K562 (cell line): ENCODE measurements at places on chromosomes 3 and 15.

GRCh38 chr15:85492406-85492805 lies 112.0 kb downstream of the AKAP13 start:
- DNase-seq = no peak

DNA sequence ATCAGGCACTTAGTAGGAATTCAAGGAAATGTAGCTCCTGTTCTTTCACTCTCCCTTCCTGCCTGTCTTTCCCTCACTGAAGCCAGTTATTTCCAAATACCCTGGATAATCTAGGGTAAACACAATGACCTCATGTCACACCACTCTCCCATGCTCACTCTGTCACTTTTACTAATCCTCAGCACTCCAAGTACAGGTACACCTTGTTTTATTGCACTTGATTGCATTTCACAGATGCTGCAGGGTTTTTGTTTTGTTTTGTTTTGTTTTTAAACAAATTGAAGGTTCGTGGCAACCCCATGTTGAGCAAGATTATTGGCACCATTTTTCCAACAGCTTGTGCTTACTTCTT lies 40.8 kb downstream of the PPM1L start:
- DNase-seq = no peak

GRCh38 chr15:68470049-68470742 lies 38.2 kb upstream of the ITGA11 start:
- no peak for DNase-seq

DNA sequence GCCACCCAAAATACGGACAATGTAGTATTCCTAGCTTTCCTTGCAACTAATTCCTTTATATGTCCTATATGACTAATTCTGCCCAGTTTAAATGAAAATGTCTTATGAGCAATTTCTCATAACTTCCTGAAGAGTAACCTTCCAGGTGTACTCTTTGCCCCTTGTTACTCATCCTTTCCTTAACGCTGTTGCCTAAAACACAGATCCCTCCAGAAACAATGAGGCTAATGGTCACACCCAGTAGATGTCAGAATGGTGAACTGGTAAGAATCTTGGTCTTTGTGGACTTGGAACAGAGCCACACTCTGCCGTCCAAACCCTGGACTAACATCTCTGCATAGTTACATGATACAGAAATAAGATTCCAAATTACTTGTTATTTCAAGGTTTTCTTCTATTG lies 497.9 kb downstream of the IGSF11 start:
- DNase-seq = no peak

GRCh38 chr15:51277101-51277500 lies 61.3 kb downstream of the CYP19A1 start:
- no peak for DNase-seq

DNA sequence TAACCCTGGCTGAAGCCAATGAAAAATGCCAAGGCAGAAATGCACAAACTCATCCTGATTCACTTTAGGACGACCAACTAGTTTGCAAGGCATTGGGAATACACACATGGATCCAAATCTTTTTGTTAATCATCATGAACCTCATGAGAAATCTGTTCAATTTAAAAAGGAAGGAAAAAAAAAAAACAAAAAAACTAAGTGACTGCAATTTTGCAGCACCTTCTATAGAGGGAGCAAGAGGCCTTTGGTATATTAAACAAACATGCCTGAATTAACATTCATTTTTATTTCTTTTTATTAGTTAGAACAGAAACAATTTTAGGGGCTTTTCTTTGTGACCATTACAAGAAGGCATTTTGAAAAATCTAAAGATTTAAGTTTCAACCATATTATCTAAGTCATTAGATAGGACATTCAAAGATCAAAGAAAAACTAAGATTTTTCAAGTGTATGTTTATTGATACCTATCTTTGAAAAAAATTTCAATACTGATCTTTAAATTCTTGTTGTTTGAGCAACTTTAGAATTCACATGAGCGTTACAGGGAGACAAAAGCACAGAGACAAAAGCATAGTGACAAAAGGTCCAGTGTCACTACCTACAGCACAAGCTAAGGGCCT lies 182.4 kb downstream of the CBLB start:
- peak; percentile 1 for DNase-seq

- no peak for DNase-seq
Measured at GRCh38 chr15:46502667-46503066, 867.8 kb downstream of the SQOR start.

DNA sequence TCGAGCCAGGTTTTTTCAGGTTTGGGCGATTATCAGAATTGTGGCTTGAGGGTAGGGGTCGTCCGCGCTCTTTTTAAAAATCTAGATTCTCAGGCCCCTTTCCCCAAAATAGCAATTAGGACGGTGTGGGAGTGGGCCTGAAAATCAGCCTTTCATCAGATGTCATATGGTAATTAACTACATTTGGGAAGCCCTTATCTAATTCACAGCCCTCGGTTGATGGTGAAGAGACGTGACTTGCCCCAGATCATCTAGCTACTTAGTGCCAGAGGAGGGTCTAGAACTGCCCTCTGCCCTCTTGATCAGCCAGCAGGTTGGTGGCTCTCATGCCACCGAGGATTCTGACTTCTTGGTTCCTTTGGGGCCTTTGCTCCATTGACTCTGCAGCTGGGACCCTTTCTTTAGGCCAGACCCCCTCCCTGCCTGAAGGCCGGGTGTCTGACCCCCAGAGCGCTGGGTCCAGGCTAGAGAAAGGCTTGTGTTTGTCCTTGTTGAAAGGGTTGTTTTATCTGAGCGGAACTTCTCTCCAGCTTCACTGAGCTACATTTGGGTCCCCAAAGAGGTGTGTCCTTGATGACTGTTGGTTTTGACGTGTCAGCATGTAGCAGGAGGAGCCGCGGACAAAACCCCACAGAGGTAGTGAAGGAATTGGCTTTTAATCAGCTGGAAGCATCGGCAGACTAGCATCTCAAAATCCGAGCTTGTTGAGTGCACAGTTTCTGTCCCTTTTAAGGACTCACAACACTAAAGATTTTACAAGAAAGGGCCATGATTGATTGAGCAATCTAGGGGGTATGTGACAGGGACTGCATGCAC lies 857 bp downstream of the AEN start:
- DNase-seq = no peak

DNA sequence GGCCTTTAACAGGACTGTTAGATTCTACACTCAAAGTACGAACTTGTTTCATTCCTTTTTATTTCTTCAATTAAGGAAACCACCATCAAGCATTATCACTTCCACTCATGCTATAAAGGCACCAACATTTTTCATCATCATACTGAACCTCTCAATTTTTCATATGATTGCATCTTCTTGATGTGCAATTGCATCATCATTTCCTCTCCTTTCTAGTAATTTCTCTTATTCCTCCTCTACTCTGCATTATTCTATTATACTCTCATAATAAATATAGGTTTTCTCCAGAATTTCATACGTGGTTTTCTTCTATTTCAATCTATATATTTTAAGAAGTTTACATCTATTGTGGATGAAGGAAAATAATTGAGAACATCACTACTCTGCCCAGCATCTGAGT lies 506.2 kb upstream of the ZNF385D start:
- no peak for DNase-seq

GRCh38 chr3:186210852-186211500 lies 102.1 kb upstream of the ETV5 start:
- DNase-seq = no peak

- DNase-seq = peak; percentile 11
Measured at GRCh38 chr3:99172736-99173657, 271.5 kb upstream of the DCBLD2 start.

DNA sequence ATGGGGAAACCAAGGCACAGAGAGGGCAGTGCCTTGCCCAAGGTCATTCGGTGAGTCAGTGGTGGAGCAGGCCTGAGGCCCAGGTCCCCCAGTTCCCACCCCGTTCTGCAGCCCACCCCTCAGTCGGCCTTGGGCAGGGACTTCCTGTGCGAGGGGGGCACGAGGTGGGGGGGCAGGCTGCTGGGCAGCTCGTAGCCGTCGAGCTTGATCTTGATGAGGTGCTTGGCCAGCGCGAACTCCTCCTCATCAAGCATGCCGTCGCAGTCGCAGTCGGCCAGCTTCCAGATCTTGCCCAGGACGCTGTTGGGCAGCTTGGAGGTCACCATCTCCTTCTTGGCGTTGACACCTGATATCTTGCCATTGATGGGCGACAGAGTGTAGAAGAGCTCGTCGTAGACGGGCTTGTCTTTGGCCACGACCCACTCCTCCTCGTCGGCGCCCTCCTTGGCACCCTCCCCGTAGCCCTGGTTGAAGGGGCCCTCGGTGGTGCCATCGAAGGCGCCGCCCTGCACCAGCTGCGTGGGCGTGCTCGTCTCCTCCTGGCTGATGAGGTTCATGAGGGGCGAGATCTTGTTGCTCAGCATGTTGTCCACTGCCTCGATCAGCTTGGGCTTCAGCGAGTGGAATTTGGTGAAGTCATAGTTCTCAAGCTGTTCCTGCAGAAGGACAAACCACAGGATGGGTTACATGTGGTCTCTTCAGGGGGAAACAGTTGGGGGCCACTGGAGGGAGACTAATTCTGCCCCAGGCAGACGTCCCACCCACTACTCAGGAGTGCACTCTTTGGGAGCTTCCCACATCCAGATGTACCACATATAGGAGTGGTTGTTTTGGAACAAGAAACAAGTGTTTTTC lies 6.9 kb upstream of the SPTBN5 start:
- no peak for DNase-seq

DNA sequence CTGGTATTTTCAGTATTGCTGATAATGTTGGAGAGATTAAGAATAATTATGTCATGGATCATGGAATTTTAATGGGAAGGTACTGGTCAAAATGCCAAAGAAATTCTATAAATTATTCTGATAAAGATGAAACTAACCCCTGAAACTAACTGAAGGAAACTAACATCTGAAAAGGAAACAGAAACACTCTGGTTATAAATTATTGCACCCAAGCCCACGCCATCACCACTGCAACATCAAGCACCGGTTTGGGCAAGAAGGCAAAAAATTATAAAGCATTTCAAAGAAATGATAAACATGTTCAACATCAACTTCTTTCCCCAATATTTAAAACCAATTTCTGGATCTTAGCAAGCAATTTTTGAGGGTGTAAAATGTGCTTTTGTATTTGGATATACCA lies 372.5 kb downstream of the TBC1D5 start:
- no peak for DNase-seq

DNA sequence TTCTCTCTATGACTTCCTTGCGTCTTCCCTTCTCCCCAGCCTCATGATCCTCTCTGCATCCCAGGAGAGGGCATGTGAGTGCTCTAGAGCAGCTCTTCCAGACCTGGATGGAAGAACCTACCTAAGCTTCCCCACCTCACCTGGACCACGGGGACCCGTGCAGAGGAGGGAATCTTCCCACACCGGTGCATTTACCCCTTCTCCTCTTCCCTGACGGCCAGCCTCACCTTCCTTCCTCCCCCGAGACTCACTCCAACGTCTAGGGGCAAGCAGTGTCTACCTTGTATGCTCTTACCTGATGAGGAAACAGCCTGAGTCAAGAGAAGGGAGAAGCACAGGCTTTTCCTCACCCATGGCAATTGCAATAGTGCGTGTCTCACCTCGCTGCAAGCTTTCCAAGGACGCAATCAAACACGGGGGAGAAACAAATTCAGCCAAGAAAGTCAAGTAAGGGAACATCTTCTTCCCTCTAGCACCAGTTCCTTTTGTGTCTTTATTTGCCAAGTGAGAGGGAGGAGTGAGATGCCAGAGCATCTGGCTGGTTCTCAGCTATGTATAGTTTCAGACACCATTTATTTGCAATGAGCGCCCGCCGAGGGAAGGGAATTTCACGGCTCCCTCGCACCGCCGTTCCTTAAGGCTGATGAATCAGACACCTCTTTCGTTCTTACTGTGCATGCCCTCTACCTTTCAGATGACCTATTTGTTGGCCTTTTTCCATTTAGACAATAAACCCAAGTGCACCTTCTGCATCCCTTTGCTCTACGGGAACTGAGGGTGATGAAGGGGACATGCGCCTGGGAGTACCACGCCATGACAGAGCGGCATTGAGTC lies 1.8 kb upstream of the CCR9 start:
- no peak for DNase-seq

- DNase-seq = peak; percentile 57
Measured at GRCh38 chr3:196073255-196073753, 8.6 kb downstream of the TFRC start.

DNA sequence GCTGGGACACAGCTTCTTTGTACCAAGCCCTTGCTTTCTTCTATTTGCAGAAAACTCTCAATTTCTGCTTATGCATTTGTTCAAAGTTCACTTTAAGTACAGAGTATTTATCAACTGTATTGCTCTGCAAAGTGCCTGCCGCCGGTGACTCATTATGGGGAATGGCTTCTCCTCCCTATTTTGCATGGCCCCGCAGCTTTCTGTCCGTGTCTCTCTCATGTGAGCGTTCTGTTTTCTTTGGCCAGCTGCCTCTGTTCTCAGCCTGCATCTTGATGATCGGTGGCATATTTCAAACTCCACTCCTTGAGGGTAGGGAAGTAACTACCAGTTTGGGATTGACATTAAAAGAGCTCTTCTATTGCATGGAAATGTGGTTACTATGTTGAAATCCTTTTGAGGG lies 28.6 kb upstream of the ST8SIA2 start:
- DNase-seq = no peak

- no peak for DNase-seq
Measured at GRCh38 chr15:60531801-60532200, 52.9 kb upstream of the ICE2 start.

- no peak for DNase-seq
Measured at GRCh38 chr15:87500240-87500639, 756.3 kb downstream of the NTRK3 start.

GRCh38 chr3:131393868-131394267 lies 12.3 kb downstream of the NUDT16 start:
- no peak for DNase-seq

- no peak for DNase-seq
Measured at GRCh38 chr15:40600956-40601355, 6.9 kb downstream of the KNL1 start.

DNA sequence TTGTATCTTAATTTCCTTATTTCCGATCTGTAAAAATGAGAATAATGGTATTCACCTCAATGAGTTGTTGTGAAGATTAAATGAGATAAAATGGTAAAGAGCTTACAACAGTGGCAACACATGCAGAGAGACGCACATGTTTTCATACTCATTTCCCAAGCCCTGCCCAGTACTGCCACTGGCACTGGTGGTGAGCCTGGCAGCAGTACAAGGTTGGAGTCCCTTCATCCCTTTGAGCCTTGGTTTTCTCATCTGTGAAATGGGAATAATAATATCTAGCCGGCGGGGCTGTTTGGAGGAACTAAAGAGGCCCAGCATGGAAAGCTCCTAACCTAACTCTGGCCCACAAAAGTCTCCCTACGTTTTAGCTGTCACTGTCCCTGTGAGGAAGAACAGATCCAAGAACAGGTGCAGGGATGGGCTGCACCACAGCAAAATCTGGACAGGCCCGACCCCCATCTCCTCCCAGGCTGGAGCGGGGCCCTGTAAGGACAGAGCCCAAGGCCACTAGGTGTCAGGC lies 866 bp upstream of the CD276 start:
- DNase-seq = peak; percentile 63

DNA sequence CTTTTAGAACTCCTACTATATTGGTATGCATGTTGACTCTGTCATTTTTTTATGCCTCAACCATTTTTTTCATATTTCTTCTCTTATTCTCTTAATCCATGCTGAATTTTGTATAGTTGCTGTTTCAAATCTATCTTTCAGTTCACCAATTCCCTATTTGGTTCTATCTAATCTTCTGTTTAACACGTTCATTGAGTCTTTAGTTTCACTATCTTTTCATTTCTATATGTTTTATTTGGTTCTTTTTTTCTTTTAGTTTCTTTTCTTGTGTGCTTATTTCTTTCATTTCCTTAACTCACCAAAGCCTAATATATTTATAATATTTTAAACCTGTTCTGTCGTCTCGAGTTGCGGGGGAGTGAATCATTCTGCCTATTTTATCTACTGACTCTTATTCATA lies 8.0 kb downstream of the AQP9 start:
- DNase-seq = no peak
